ENCODE measurements at places on chromosomes 1 and 21.

- no peak for DNase-seq
These were observed 30.4 kb downstream of the TRIT1 start for GRCh38 chr1:39852876-39853275.

GRCh38 chr1:109650609-109651008 lies 5.3 kb upstream of the GSTM4 start:
- no peak for DNase-seq

- no peak for DNase-seq
These were observed 95.4 kb downstream of the INTS7 start for GRCh38 chr1:211939876-211940468.

DNA sequence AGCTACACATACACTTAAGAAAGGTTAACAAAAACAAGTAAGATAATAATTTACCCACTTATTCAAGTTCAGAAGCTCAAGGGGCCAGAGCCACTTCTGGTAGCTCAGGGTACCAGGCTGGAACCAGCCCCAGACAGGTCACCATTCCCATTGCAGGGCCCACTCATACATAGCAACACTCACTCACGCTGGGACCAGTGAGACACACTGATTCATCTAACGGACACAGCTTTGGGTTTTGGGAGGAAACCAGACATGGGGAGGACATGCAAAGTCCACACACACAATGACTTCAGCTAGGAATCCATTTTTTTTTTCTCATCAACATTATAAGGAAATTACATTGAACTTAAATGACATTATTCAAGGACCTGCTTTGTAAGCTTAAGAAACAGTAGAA lies 169.1 kb downstream of the ZC3H11B start:
- no peak for DNase-seq

DNA sequence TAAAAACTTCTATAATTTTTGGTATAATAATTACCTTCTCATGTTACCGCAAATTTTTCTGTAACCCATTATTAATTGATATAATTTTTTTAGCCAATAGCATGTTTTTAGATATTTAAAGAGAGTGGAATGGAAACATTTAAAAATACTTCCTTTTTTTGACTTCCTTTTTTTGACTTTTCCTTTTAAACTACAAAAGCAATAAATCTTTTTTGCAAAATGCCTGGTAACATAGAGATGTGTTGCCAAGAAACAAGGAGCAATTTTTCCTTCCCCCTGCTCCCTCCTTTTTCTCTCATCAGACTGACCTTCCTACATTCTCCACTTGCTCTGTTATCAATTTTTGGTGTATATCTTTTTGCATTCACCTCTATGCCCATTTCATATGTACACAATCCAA lies 666.2 kb downstream of the ADGRL2 start:
- no peak for DNase-seq
